ENCODE measurements at places on chromosomes 6 and 20. TPM values are rescaled to one million over a fixed set of nuclear protein-coding genes. Genes with fewer than 3 reads are reported as not detected.

DNA sequence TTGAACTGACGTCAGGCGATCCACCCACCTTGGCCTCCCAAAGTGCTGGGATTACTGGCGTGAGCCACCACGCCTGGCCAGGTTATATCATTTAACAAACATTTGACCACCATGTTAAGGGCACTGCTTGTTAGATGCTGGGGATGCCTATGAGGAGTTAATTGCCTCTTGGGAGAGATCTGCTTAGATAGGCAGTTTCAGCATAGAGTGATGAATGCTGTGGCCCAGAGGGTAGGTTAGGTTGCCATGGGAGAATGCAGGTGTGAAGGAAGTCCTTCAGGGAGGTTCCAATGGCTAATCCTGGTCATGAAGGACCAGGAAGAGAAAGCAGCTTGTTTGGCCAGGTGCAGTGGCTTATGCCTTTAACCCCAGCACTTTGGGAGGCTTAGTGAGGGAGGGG, 17.0 kb downstream of the PHF20 start:
- DNase-seq = no peak
- H3K27ac ChIP-seq = no peak overlapping the region
- H3K4me1 ChIP-seq = no peaks in the 10 kb centered on the region

Gene TMEM242
- total RNA-seq = 8.1 TPM

Gene GDAP1L1
- not detected for total RNA-seq

Gene C6orf118
- not detected for total RNA-seq

- H3K4me3 ChIP-seq = no peak overlapping the region
- no peak overlapping the region for H3K27ac ChIP-seq
- no peaks in the 10 kb centered on the region for H3K36me3 ChIP-seq
- DNase-seq = no peak
- no peaks in the 10 kb centered on the region for H3K27me3 ChIP-seq
- H3K4me1 ChIP-seq = 0 out of 2 replicates have a peak, but pooled peaks cover 13% of the 10 kb centered on the region
Observed at GRCh38 chr20:32632461-32633354, 41.0 kb downstream of the C20orf203 start.

DNA sequence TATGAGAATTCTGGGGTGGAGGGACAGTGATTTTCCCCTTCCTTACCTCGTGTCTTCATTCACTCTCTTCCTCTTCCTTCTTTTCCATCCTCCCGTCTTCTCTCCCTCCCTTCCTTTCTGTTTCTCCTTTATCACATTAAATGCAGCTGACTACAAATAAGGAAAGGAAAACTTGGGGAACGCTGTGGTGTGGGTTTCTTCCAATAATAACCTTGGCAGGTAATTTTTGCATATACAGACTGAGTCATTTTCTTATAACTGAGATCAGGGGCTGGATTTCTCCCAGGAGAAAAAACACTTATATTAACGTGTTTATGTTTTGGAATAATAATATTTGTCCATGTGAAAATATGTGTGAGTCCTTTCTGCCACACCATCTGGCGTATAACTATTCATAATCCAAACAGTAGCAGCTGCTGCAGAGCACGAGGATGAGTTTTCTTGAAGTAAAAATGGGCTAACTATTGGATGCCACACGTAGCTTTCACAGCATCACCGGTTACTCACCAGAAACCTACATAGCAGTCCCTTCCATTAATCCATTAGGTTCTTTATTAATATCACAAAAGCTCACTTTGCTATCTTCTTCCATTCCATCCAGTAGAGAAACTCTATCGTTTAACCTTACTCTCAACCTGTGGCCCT, 139.2 kb upstream of the SASH1 start:
- no peak for DNase-seq
- no peaks in the 10 kb centered on the region for H3K27me3 ChIP-seq
- H3K36me3 ChIP-seq = no peaks in the 10 kb centered on the region
- H3K4me3 ChIP-seq = no peak overlapping the region

DNA sequence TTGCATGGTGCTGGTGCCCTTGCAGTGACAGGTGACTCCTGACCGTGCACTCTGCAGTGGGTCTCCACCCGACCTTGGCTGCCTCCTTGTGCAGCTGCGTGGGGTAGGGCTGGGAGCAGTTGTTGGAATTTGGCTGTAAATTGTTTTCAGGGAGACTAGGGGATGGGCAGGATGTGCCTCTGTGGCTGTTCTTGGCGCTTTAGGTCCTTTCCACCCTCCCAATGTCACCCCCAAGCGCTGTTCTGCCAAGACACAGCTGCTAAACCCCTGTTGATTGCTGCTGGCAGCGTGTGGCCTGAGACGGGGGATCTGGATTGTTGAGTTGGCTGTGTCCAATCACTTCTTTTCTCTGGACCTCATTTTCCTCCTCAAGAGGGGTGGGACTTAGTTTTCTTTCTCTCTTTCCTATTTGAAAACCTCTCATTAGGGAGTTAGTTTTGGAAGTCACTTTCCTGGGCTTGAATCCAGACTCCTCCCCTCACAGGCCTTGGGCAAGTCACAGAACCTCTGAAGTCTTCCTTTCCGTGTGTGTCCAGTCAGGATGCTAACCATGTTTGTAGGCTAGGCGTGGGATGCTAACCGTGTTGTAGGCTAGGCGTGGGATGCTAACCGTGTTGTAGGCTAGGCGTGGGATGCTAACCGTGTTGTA, 8.5 kb downstream of the IGF2R start:
- H3K27ac ChIP-seq = no peak overlapping the region
- no peak overlapping the region for H3K4me3 ChIP-seq
- no peak for DNase-seq
- H3K4me1 ChIP-seq = peaks cover 54% of the 10 kb centered on the region
- H3K36me3 ChIP-seq = no peaks in the 10 kb centered on the region

GRCh38 chr20:8647961-8648441, 420.9 kb upstream of the PLCB4 start:
- H3K36me3 ChIP-seq = no peaks in the 10 kb centered on the region
- no peak overlapping the region for H3K27ac ChIP-seq
- H3K4me3 ChIP-seq = no peak overlapping the region
- H3K27me3 ChIP-seq = peaks cover 10% of the 10 kb centered on the region

Gene NCOA6
- total RNA-seq = 35.1 TPM

DNA sequence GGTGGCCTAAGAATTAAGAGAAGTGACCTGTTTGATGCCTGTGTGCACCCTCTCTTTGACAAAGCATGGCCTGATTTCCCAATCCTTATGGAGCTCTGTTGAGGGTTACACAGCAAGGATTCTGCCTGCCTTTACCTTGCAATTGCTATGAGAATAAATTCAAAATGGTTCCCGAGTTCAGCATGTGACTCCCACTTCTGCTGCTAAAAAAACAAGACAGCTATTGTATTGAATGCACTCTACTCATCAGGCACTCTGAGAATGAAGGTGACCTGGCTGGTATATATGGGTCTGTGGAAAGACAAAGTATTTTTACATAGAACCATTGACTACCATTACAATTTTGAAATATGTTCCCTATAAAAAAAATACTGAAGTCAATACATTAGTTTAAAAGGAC, 190.3 kb downstream of the ATXN1 start:
- DNase-seq = no peak
- H3K27me3 ChIP-seq = no peaks in the 10 kb centered on the region
- no peak overlapping the region for H3K4me3 ChIP-seq

Gene FAM110A
- 30.8 TPM for total RNA-seq

GRCh38 chr6:139812939-139813338, 438.5 kb upstream of the CITED2 start:
- H3K27me3 ChIP-seq = no peaks in the 10 kb centered on the region
- DNase-seq = no peak
- no peaks in the 10 kb centered on the region for H3K36me3 ChIP-seq
- no peaks in the 10 kb centered on the region for H3K4me1 ChIP-seq

DNA sequence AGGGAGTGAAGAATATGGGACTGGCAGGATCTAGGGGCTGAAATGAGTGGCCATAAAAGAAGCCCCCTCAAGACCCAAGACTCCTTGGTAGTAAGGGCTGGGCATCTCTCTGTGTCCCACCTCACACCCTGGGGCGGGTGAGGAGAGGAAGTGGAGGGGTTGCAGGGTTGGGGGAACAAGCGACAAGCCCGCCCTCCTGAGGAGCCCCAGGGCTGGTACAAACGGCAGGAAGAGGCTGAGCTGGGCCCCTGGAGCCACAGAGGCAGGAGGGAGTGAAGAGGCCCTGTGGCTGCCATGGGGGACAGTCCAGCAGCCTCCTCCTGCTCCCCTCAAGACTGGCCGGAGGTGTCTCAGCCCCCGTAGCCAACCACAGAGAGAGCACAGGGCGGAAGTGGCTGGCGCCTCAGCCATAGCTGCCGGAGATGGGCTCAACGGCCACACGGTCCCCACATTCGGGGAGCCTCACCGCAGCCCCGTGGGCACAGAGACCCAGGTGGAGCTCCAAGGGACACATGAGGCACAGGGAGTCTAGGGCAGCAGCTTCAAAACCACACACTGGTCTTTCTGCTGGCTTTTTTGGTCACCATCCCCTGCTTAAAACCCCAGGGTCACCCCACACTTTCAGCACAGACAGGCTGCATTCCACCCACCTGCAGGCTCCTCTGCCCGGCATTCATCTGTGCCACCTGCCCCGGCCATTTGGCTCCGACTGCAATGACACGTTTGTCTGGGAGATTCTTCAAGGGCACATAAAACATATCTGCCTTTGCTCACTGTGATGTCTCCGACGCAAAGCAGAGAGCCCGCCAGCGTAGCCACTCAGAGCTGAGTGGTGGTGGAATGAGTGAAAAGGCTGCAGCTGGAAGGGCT, 524 bp downstream of the C20orf203 start:
- H3K4me1 ChIP-seq = peaks cover 9% of the 10 kb centered on the region
- DNase-seq = no peak
- no peak overlapping the region for H3K4me3 ChIP-seq

- no peak overlapping the region for H3K4me3 ChIP-seq
- no peaks in the 10 kb centered on the region for H3K36me3 ChIP-seq
- no peaks in the 10 kb centered on the region for H3K27me3 ChIP-seq
- no peak for DNase-seq
Observed at GRCh38 chr6:155449450-155450239, 6.0 kb downstream of the NOX3 start.

Measured in PC-9 (cell line).